ENCODE measurements at places on chromosomes 13 and 19. TPM values are rescaled to one million over a fixed set of nuclear protein-coding genes. Genes with fewer than 3 reads are reported as not detected.

CD33 gene
- 2.9 TPM for polyA plus RNA-seq

DNA sequence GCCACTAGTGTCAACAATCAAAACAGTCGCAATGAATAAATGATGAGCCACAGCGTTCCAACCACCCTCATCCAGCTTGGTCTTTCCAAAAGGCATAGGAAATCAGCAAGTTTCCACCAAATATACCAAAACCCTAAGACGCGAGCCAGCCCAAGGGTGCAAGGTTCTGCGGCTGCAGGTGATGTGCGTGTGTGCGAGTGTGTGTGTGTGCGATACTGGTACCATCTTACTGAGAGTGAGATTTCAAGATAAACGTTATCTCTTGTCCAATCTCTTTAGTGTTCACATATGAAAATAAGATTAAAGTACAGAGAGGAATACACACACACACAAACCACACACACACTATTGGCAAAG lies 895 bp upstream of the TRPC4 start:
- no peak for DNase-seq
- peak overlapping the region; percentile 71 for H3K4me3 ChIP-seq
- H3K27ac ChIP-seq, result no peak overlapping the region

- no peaks in the 10 kb centered on the region for H3K36me3 ChIP-seq
- H3K4me3 ChIP-seq, result no peak overlapping the region
- no peak for DNase-seq
- no peaks in the 10 kb centered on the region for H3K4me1 ChIP-seq
- no peak overlapping the region for H3K27ac ChIP-seq
- H3K27me3 ChIP-seq, result no peaks in the 10 kb centered on the region
Observed at GRCh38 chr13:69050696-69051095, 1056.9 kb upstream of the ATXN8OS start.

DNA sequence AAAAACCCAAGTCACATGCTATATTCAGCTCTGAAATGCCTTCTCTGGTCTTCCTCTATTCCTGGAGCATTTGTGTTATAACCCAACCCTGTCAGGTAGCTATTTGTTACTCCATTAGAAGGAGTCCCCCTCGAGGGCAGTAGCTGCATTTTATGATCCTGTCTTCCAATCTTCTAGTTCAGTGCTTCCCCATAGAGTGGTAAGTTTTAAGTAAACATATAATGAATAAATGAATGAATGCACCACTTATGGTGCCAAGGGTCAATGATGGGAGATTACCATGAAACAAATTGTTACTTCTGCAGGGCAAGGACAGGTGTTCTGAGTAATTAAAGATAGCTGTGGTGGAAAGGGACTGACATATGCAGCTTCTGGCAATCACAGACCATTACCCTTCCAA lies 4.0 kb downstream of the RASL11A start:
- no peak for DNase-seq
- peaks cover 22% of the 10 kb centered on the region for H3K4me1 ChIP-seq
- no peaks in the 10 kb centered on the region for H3K27me3 ChIP-seq
- H3K36me3 ChIP-seq, result no peaks in the 10 kb centered on the region
- H3K4me3 ChIP-seq, result no peak overlapping the region

SPACA4 gene
- not detected for polyA plus RNA-seq

GRCh38 chr13:78589206-78589605 lies 14.1 kb downstream of the POU4F1 start:
- no peak overlapping the region for H3K27ac ChIP-seq
- no peaks in the 10 kb centered on the region for H3K36me3 ChIP-seq
- H3K4me3 ChIP-seq, result no peak overlapping the region
- H3K27me3 ChIP-seq, result peaks cover 86% of the 10 kb centered on the region

GRCh38 chr13:67238277-67238859 lies 8.2 kb upstream of the PCDH9 start:
- no peaks in the 10 kb centered on the region for H3K36me3 ChIP-seq
- no peaks in the 10 kb centered on the region for H3K4me1 ChIP-seq
- no peak overlapping the region for H3K27ac ChIP-seq
- DNase-seq, result no peak
- H3K4me3 ChIP-seq, result no peak overlapping the region

- no peaks in the 10 kb centered on the region for H3K27me3 ChIP-seq
- H3K4me1 ChIP-seq, result peaks cover 10% of the 10 kb centered on the region
- no peak overlapping the region for H3K4me3 ChIP-seq
- H3K36me3 ChIP-seq, result no peaks in the 10 kb centered on the region
- no peak overlapping the region for H3K27ac ChIP-seq
Observed at GRCh38 chr13:109673477-109673876, 112.9 kb downstream of the IRS2 start.

GRCh38 chr19:11505504-11506100 lies at the start of gene ZNF653:
Gene ZNF653, minus strand, starts transcription at chr19:11505839. Its CDS starts 53 bp downstream, at chr19:11505786.
- peak within 1 kb of the TSS; percentile 91 for H3K27ac ChIP-seq
- no peaks in the 10 kb centered on the region for H3K27me3 ChIP-seq
- peak within 1 kb of the TSS; percentile 62 for H3K4me3 ChIP-seq
- peak; percentile 95 for DNase-seq
- peaks cover 46% of the 10 kb centered on the region for H3K36me3 ChIP-seq

SYNGR4 gene
- 0.35 TPM for polyA plus RNA-seq

- H3K4me1 ChIP-seq, result peaks cover 13% of the 10 kb centered on the region
- H3K36me3 ChIP-seq, result no peaks in the 10 kb centered on the region
- H3K4me3 ChIP-seq, result no peak overlapping the region
- no peaks in the 10 kb centered on the region for H3K27me3 ChIP-seq
- peak overlapping the region; percentile 59 for H3K27ac ChIP-seq
Observed at GRCh38 chr13:48126944-48127830, 32.3 kb upstream of the MED4 start.

GRCh38 chr13:76975863-76976262 lies 16.0 kb upstream of the CLN5 start:
- no peak overlapping the region for H3K27ac ChIP-seq
- H3K4me3 ChIP-seq, result no peak overlapping the region
- peaks cover 9% of the 10 kb centered on the region for H3K27me3 ChIP-seq
- DNase-seq, result no peak
- H3K4me1 ChIP-seq, result peaks cover 11% of the 10 kb centered on the region

- H3K27me3 ChIP-seq, result no peaks in the 10 kb centered on the region
- H3K4me3 ChIP-seq, result peak overlapping the region; percentile 46
- peaks cover 28% of the 10 kb centered on the region for H3K4me1 ChIP-seq
- DNase-seq, result no peak
- H3K36me3 ChIP-seq, result peaks cover 3% of the 10 kb centered on the region
Observed at GRCh38 chr13:29594303-29594709, 1.2 kb downstream of the SLC7A1 start.

- H3K4me1 ChIP-seq, result no peaks in the 10 kb centered on the region
- H3K4me3 ChIP-seq, result no peak overlapping the region
- H3K36me3 ChIP-seq, result no peaks in the 10 kb centered on the region
- no peaks in the 10 kb centered on the region for H3K27me3 ChIP-seq
Observed at GRCh38 chr19:42596391-42597072, 1.8 kb upstream of the CEACAM8 start.

DNA sequence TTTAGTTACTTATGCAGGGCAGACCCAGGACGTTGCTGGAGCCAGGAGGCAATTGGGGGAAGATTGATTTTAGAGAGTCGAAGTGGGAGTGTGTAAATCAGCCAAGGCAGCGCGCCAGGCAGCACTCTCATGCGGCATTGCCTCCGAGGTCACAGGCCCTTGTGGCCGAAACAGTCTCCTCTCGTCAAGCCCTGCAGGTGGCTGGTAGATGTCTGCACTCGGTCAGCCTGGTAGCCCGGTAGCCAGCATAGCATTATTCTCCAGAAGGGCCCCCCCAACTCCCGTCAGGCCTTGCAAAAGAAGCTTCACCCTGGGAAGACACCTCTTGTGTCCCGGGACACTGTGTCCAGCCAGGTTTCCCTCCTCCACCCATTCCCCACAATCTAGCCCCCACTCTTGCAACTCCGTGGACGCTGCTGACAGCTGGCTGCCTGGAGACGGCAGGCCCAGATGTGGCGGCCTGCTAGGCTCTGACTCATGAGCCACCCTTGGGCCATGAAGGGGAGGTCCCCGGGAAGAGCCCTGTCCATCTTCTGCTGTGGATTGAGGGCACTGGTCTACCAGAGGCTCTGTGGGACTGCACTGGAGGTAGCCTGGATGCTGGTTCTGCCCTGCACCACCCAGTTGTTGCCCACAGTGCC lies 2.6 kb upstream of the PEPD start:
- H3K27me3 ChIP-seq, result no peaks in the 10 kb centered on the region
- H3K36me3 ChIP-seq, result no peaks in the 10 kb centered on the region
- H3K4me3 ChIP-seq, result no peak overlapping the region
- no peak for DNase-seq
- no peak overlapping the region for H3K27ac ChIP-seq

DNA sequence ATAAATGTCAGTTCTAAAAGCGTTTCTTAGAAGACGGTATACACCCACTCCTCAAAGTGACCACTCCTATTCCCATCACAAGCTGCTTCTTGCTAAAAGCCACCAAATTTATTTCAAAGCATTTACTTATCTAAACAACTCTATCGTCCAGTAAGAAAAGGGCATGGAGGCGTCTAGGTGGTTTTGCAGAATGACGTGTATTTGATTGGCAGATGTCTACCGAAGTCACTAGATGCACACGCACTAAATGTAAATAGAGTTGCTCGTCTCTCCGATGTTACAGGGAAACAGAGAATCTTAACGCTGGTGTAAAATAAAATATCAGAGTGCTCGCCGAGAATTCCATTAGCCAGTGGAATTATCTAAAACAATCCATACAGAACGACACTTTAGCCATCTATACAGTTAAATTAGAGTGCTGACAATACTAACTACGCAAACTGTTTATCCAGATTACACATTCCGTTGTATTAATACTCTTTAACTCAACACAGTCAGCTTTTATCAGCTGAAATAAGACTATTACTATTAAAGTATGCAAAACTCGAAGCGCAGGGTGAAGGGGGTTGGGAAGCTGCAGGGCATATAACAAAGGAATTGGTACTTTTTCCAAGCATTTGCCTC lies 1.9 kb downstream of the KLF12 start:
- H3K4me3 ChIP-seq, result peak overlapping the region; percentile 82
- peak; percentile 38 for DNase-seq
- H3K27me3 ChIP-seq, result no peaks in the 10 kb centered on the region
- H3K36me3 ChIP-seq, result no peaks in the 10 kb centered on the region
- H3K4me1 ChIP-seq, result peaks cover 9% of the 10 kb centered on the region

- H3K27me3 ChIP-seq, result no peaks in the 10 kb centered on the region
- H3K27ac ChIP-seq, result no peak overlapping the region
- no peak overlapping the region for H3K4me3 ChIP-seq
- no peak for DNase-seq
- no peaks in the 10 kb centered on the region for H3K36me3 ChIP-seq
- H3K4me1 ChIP-seq, result peaks cover 4% of the 10 kb centered on the region
Observed at GRCh38 chr13:107450931-107451330, 764.4 kb downstream of the LIG4 start.

ZNF560 gene
- polyA plus RNA-seq, result 0.96 TPM

KLK3 gene
- not detected for polyA plus RNA-seq

ZNF583 gene
- 14.0 TPM for polyA plus RNA-seq

RHPN2 gene
- 9.3 TPM for polyA plus RNA-seq

- H3K4me1 ChIP-seq, result no peaks in the 10 kb centered on the region
- H3K27ac ChIP-seq, result no peak overlapping the region
- no peak overlapping the region for H3K4me3 ChIP-seq
- DNase-seq, result no peak
Observed at GRCh38 chr19:1058112-1058511, 8.9 kb upstream of the ARHGAP45 start.

ZIK1 gene
- 14.2 TPM for polyA plus RNA-seq

DNA sequence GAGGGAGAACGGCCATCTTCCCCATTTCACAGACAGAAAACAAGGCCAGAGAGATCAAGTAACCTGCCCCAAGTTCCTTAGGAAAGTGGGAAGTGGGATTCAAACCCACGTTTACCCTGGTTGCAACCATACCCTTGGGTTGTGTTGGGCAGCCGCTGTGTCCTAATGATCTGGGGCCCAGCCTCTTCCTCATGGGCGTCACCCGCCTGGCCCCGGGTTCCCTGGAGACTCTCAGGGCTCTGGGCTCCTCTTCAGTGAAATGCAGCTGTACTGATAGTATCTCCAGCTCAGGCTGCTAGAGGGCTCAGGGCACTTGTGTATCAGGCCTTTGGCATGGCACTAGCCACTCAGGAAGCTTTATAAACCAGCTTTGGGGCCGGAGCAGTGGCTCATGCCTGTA lies 9.8 kb downstream of the TMED1 start:
- H3K36me3 ChIP-seq, result peaks cover 92% of the 10 kb centered on the region
- no peaks in the 10 kb centered on the region for H3K27me3 ChIP-seq
- no peak overlapping the region for H3K27ac ChIP-seq
- H3K4me3 ChIP-seq, result no peak overlapping the region
- no peaks in the 10 kb centered on the region for H3K4me1 ChIP-seq

DNA sequence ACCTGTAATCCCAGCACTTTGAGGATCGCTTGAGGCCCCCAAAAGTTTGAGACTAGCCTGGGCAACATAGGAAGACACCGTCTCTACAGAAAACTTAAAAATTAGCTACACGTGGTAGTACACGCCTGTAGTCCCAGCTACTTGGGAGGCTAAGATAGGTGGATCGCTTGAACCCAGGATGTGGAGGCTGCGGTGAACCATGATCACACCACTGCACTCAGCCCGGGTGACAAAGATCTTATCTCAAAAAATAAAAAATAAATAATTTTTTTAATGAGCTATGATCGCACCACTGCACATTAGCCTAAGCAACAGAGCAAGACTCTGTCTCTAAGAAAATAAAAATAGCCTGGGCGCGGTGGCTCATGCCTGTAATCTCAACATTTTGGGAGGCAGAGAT lies 6.6 kb downstream of the RCBTB2 start:
- no peak overlapping the region for H3K4me3 ChIP-seq
- no peak overlapping the region for H3K27ac ChIP-seq
- peaks cover under 1% of the 10 kb centered on the region for H3K4me1 ChIP-seq
- H3K36me3 ChIP-seq, result peaks cover 3% of the 10 kb centered on the region
- DNase-seq, result no peak

DNA sequence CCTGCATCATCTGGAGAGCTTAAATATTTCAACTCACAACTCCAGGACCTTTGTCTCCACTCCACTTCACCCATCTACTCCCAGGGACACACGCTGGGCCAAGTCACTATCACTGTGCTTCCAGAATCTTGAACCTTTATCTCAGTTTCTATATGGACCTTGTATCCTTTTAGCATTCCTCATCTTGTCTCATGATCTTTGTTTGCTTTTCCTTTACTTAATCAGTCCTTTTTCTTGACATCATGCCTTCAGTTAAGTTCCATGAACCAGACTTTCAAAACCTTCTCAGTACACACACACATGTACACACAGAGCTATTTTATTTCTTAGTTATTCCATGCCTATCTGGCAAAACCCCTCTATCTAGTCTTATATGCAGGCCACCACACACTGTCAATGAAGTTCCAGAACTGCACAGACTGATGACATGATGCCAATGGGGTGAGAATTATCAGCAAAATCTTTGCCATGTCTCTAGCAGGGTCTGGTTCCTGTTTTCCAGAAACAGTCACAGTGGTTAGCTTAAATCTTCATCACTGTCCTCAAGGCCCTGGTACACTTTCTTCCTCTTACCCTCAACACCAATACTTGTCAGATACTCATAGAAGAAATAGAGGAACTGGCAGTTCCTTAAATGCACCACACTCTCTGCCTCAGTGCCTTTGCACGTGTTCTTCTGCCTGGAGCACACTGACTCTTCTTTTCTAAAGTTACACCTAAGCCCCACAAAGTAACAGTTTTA lies 77.6 kb upstream of the STARD13 start:
- H3K36me3 ChIP-seq, result no peaks in the 10 kb centered on the region
- no peak overlapping the region for H3K27ac ChIP-seq
- H3K4me1 ChIP-seq, result no peaks in the 10 kb centered on the region
- no peaks in the 10 kb centered on the region for H3K27me3 ChIP-seq
